ENCODE measurements at places on chromosomes 5 and 9.

GRCh38 chr9:69671311-69671878, 776 bp downstream of the APBA1 start:
- DNase-seq: no peak

- no peak for DNase-seq
Observed at GRCh38 chr5:181153814-181154213, 6.4 kb downstream of the OR2V2 start.

DNA sequence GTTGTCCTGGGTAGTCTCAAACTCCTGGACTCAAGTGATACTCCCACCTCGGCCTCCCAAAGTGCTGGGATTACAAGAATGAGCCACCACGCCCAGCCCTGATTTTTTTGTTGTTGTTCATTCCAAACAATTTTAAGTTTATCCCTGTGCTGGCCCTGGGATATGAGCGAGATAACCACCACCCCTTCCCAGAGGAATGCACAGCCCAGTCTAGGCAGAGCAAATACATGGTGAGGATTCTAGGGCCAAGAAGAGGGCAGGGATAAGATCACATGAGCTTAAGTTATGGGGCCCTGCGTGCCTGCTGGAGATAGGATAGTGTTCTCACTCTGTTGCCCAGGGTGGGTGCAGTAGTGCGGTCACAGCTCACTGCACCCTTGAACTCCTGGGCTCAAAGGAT, 21.0 kb upstream of the TOR1B start:
- no peak for DNase-seq

GRCh38 chr5:180829726-180830125, 27.1 kb upstream of the MGAT1 start:
- no peak for DNase-seq

DNA sequence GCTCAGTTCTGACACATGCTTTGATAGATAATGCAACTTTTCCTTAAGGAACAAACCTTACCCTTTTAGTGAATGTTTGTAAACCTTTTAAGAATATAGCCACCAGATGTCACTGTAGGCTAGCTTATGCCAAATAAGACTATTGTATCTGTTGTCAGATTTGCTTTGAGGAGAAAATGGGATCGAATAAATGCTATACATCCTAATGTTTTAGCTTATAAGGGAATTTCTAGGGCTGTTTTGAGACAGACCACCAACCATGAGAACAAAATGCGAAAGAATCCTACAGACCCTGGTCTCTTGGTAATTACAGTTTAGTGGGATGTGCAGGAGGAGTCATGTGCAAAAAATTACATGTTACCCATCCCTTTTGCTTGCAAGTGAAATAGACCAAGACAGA, 127.6 kb upstream of the NMUR2 start:
- peak; percentile 26 for DNase-seq

GRCh38 chr9:73474002-73474600, 322.4 kb downstream of the ANXA1 start:
- DNase-seq: no peak

GRCh38 chr5:139658501-139658927, 10.4 kb downstream of the CXXC5 start:
- no peak for DNase-seq

GRCh38 chr5:176624142-176624541, 6.2 kb downstream of the SNCB start:
- DNase-seq: no peak

DNA sequence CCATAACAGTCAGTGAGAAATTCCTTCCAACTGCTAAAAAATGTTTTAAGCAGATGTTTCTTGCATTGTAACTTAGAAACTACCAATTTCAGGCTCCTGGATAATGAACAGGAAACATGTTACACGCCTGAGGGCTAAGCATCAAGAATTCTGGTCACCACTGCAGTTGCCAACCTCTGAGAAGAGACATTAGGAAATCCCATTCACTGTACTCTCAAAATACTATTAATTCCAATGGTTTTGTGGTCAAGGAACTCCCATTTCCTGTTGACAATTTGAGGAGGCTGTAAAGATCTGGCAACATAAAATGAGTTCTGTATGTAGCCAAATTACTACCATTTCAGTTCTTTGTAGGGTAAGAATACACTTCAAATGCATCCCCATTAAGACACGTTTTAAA, 456.0 kb upstream of the MEF2C start:
- DNase-seq: no peak

DNA sequence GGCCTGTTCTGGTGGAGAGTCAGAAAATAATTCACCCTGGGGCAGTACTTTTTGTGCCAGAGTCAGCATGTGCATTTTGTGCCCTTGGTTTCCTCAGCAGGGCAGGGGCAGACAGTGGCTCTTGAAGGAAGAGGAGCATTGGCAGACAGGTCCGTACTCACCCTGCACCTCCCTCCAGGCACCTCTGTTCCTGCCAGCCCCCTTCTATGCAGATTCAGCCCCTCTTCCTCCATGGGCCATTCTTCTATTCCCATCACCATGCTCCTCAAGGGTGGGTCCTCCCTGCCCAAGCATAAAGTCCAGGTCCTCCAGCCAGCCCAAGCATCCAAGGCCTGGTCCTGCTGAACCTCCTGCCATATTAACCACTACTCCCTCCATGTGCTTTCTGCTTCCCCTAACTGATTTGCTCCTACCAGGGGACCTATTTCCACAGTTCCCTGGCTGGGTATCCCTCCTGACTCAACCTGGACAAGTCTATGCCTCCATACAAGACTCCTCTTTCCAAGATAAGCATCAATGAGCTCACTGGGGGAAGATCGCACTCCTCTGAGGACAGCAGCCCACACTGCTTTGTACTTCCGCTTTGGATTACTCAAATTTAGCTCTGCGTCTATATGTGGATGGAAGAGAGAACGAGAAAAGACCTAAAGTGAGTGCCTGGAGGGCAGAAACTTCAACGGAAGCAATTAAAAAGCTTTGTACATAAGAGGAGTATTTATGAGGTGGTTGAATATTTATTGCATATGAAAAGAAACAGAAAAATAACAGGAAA, 9.3 kb upstream of the ACSL6 start:
- no peak for DNase-seq

GRCh38 chr5:143644727-143645126, 167.2 kb upstream of the HMHB1 start:
- DNase-seq: no peak

GRCh38 chr5:392431-392988, 50.5 kb upstream of the EXOC3 start:
- no peak for DNase-seq

- no peak for DNase-seq
Observed at GRCh38 chr9:75365196-75365595, 276.9 kb downstream of the OSTF1 start.

- DNase-seq: no peak
Observed at GRCh38 chr5:150043657-150044328, 42.6 kb downstream of the CSF1R start.

DNA sequence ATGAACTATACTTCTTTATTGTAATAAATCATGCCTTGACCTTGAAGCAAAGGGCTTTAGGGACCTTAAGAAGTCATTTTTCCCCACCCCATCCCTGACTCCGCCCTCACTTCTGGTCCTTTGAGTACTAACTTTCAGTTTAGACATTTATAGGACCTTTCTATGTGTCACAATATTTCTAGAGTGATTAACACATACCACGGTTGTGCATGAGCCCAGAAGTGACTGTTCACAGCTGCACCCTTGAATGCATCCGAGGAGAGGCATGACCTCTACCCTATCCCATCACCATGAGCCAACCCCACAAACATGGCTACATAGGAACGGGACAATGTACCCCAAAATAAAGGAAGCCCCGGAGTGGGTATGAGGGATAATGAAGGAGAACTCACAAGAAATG, 160.3 kb downstream of the HSD17B3 start:
- DNase-seq: no peak

- DNase-seq: no peak
Observed at GRCh38 chr5:8478326-8478725, 609.4 kb downstream of the MTRR start.

GRCh38 chr5:108515517-108516105, 133.7 kb upstream of the FBXL17 start:
- DNase-seq: no peak

DNA sequence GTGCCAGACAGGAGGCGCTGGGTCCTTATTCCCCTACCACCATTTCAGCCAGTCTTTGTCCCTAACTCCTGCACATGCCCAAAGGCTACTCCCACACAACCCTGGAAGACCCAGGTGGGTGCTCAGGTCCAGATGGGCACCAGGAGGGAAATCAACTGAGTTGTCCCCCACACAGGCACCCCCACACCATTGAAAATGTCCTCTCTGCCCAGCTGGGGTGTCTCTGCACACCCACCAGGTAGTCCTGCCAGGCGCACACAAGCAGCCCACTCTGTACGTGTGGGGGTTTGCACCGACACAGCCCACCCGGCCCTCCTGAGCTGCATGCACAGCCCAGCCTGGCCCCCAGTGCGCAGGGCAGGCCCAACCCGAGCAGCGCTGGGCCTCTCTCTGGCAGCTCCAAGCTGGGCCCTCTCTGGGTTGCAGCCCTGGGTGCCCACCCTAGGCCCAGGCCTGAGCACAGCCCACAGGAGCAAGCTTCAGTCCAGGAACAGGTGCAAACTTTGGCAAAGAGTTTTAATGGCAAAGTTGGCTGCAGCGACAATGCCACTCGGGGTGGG, 2.2 kb downstream of the RNF208 start:
- DNase-seq: no peak

DNA sequence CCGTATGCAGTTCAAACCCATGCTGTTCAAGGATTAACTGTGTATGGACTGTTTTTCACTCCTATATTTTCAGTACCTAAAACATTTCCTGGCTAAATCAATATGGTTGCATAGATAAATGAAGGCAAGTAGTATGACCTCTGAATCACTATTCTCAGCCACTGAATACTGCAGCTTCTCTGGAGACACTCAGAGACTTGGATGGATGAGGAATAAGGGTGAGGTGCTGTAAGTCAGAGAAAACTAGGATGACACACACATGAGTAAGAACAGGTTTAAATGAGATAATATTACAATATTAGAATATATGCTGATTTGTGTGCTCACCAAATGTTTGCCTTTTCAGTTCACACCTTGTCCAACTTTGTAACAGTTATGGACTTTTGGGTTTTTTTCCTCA, 26.0 kb upstream of the ANXA1 start:
- no peak for DNase-seq

- no peak for DNase-seq
Observed at GRCh38 chr5:22514231-22514630, 338.9 kb downstream of the CDH12 start.

GRCh38 chr9:136138566-136138965, 19.9 kb upstream of the TMEM250 start:
- DNase-seq: peak; percentile 58

GRCh38 chr9:126386088-126386487, 59.5 kb downstream of the MVB12B start:
- DNase-seq: no peak

DNA sequence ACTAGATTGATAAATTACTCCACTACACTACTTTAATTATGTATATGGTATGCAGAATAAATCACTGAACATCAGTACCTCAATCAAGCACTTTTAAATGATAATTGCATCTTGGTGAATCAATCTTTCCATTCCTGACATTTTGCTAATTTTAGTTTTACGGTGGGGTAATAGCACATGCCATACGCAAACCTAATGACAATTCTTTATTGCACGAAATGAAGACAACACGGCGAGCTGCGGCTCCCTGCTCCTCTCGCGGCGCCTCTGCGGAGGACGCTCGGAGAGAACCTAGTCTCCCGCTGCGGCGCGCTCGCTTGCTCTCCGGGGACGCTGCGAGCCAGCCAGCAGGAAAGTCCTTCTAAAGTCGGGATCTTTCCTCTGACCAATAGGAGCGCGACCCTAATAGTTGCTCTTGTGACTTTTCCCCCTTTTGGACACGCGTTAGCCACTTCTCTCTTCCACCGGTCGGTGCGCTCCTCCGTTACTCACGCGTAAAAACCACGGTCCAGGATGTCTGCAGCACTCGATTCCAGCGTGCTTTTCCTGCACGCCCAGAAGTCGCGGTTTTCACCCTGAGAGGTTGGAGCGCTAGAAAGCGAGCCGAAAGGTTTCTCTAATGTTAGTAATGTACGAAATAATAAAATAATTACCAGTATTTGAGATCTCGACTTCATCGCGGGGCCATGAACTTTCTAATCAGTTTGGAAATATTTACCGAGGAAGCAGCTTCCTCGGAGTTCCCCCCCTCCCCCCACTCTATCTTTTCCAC, 1.0 kb upstream of the MEF2C start:
- no peak for DNase-seq

- no peak for DNase-seq
Observed at GRCh38 chr9:127776195-127776923, 2.1 kb downstream of the SH2D3C start.

- no peak for DNase-seq
Observed at GRCh38 chr9:121289026-121289771, 21.2 kb downstream of the GSN start.

DNA sequence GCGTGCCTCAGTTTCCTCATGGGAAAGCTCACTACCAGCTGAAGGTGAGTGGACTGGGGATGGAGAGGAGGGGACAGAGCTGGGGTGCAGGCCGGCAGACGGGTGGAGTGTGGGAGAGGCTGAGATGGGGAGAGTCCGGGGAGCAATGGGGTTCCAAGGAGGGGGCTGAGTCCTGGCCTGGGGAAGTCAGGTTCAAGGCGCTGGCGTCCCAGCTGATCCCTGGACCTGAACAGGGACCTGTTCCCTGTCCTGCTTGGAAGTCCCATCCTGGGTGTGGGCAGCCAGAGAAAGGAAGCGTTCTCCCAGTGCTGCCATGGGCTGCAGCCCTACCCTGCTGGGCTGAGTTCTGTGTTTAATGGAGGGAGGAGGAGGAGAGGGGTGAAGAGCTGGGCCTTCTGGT, 60.9 kb upstream of the GNE start:
- DNase-seq: no peak

- DNase-seq: no peak
Observed at GRCh38 chr5:376799-377325, 55.3 kb downstream of the AHRR start.

GRCh38 chr5:8984386-8984785, 561.5 kb downstream of the SEMA5A start:
- no peak for DNase-seq

GRCh38 chr5:127875235-127876021, 172.2 kb downstream of the CCDC192 start:
- peak; percentile 22 for DNase-seq

DNA sequence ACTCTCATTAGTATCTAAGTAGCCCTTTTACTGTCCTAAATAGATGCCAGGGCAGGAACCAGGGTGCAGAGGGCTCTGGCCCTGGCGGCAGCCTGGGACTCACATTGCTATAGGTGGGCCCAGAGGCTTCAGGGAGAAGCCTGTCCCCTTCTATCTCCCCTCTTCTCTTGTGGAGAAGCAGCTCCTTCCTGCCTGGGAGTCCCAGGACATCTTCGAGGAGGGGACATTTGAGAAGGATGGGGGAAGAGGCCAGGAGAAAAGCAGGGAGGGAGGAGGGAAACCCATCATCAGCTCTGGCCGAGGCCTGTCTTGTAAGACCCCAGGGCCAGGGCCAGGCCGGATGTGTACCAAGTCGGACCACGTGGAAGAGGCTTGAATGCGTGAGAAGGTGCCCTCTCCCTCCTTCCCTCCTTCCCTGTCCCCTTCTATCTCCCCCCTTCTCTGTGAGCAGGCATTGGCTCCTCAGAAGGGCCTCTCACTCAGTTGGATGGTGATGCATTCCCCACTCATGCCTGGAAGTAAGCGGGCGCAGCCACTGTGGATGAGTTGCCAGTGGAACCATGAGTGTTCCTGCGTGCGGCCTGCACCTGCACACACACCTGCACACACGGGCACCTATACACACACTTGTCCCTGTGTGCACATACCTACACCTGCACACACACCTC, 20.7 kb upstream of the LPCAT1 start:
- DNase-seq: no peak

GRCh38 chr5:131634666-131634995, 398 bp downstream of the RAPGEF6 start:
- DNase-seq: peak; percentile 15

Measured in NCI-H1930 (cell line).